ENCODE measurements at places on chromosomes 16 and 17.

- DNase-seq, result no peak
Observed at GRCh38 chr17:50290933-50291332, 16.7 kb downstream of the TMEM92 start.

GRCh38 chr17:81871387-81872230, 472 bp upstream of the ARHGDIA start:
- DNase-seq, result no peak

- no peak for DNase-seq
Observed at GRCh38 chr16:89841275-89841674, 13.0 kb downstream of the SPIRE2 start.

- DNase-seq, result no peak
Observed at GRCh38 chr17:40074871-40075200, 12.1 kb downstream of the THRA start.

GRCh38 chr17:37494401-37494831, 4.7 kb downstream of the DUSP14 start:
- DNase-seq, result no peak

GRCh38 chr17:30379303-30379902, 676 bp downstream of the CPD start:
- no peak for DNase-seq

DNA sequence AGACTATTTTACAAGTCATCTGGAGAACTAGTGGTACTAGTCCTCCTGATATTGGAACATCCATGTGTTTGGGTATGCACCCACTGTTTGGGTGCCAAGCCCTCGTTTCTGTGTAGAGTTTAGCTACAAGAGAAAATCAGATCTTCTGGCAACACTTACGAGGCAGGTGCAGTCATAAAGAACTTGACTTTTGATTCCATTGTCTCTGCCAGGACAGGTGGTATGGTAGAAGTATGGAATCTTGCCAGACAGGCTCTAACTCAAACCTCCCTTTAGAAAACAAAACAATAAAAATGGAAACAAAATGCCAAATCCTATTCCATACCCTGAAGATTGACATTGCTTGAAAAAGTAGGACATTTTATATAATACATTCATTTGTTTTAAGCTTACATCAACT, 16.0 kb downstream of the RNF43 start:
- no peak for DNase-seq

DNA sequence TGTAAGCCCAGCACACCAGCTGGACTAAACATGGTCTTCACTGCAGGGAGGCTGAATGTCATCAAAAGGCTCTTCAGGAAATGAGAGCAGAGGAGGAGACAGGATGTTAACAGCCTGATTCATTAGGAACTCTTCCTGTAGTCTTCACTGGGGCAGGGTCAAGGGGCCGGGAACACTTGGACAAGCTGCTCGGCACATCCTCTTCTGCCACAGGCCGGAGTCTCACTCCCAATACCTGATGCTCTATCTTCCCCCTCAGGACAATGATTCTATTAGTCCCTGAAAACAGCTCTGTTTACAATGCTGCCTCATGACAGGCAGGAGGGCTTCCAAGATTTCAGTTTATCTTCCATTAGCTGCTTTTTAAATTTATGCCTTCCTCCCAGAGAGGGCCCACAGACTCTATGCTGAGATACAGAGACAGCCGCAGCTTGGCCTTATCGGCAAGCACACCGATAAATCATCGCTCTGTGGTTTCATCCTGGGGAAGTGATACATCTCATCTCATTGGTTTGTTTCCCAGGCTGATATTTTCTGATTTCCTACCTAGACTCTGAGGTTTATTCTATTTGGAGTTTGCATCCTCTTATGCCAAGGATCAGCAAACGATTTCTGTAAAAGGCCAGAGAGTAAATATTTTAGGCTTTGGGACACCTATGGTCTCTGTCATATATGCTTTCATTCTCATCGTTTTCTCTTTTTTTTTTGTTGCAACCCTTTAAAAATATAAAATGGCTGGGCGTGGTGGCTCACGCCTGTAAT, 214.0 kb upstream of the ASIC2 start:
- no peak for DNase-seq

GRCh38 chr17:50634224-50634914, at the start of gene ABCC3:
ABCC3 (plus strand) TSS chr17:50634881; CDS start chr17:50634937, 56 bp downstream.
- no peak for DNase-seq

DNA sequence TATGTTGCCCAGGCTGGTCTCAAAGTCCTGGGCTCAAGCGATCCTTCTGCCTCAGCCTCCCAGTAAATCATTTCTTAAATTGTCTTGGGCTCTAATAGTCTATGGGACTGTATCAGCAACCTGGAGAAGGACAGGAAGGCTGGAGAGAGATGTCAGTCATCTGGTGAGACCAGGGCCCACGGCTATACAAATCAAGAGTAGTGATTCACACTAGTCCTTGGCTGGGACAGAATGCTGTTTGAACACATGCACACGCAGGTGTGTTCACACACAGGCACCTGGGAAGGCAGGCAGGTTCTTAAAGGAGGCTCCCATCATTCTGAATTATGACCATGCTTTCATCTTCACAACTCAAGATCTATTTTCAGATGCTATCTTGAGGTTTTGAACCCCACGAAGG, 14.1 kb downstream of the NQO1 start:
- DNase-seq, result no peak

- DNase-seq, result no peak
Observed at GRCh38 chr16:82805866-82806265, 179.1 kb downstream of the CDH13 start.

DNA sequence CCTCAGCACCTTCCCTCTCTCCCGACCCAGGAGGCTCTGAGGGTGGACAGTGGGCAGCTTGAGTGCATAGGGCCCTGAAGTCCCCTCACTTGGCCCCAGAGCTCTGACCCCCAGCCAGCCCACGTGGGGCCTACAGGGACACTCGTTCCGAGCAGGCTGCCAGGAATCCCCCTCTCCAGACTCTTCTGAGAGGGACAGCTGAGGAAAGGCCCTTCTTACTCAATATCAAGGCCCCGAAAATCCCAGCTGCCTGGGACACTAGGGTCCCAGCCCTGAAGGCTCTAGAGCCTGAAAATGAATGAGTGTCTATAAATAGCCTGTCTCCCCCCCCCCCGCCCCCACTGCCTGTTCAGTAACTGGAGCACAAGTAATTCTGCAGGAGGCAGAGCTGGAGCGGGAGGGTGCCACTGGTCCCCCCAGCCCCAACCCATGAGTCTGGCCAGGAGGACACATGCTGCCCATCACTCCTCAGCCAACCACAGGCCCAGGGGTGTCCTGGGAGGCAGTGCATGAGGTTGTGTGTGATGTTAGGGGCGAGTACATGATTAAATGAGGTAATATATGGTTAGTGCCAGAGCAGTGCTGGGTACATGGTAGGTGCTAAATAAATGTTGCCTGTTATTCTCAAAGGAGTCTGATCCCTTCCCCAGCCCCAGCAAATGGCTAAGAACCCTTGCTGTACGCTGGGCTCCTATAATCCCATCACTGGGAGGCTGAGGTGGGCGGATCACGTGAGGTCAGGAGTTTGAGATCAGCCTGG, 11.6 kb downstream of the ADAM11 start:
- no peak for DNase-seq

- peak; percentile 25 for DNase-seq
Observed at GRCh38 chr17:57622683-57623433, 122.2 kb downstream of the CCDC182 start.

GRCh38 chr17:8951206-8951605, 14.3 kb downstream of the PIK3R5 start:
- no peak for DNase-seq

DNA sequence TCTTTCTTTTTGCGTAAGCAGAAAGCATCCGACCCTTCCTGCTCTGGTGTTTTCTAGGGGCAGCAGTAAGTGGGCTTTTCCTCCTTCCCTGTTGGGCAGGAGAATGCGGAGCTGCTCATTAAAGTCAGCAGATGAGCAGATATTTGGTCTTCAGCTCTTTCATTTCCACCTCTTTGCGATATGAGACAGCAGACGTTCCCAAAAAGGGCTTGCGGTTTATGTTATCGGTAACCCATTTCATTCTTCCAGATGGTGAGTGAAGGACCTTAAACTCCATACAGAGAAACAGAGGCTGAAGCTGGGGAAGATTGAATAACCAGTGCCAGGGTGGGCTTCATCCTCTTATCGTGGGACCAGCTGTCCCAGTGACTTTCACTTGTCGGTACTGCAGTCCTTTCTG, 40.7 kb downstream of the KSR1 start:
- DNase-seq, result no peak

DNA sequence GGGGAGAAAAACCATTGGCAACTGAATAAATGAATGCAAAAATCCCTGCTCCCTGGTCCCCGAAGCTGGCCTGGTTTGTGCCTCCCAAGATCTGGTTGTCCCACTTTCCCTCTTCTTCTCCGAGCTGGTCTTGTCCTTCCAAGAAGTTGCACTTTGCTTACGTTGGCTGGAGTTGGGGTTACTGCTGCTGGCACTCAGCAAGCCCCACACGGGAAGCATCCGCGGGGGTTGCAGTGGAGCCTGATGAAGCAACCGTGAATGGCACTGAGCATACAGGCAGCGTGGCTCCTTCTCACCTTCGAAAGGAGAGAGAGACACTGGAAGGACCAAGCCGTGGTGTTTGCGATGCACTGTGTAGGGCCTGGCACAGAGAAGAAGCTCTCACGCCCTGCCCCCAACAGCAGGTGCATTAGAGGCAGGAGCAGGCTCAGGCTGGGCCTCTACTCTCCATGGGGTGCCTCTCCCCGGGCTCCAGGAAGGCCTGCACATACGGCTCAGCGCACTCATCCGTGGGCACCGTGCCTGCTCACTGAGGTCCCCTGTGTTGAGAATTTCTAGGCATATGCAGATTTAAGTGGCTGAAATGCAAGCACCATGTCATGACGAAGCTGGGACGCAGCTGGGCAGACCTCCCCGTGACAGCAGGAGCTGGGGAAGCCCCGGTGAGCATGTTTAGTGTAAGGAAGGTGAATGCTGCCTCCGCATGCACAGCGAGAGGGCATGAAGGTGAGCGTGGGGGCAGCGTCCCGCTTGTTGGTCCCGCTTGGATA, 12.1 kb downstream of the CA5A start:
- no peak for DNase-seq

DNA sequence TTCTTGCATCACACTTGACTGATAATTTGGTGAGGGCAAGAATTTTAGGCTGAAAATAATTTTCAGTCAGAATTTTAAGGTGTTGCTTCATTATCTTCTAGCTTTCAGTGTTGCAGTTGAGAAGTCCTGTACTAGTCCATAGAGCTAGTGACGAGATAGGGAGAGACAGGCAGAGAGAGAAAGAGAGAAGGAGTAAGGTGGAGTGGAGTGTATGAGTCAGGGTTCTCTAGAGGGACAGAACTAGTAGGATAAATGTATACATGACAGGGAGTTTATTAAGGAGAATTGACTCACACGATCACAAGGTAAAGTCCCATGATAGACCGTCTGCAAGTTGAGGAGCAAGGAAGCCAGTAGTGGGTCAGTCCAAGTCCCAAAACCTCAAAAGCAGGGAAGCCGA, 127.2 kb downstream of the UTP18 start:
- DNase-seq, result no peak

DNA sequence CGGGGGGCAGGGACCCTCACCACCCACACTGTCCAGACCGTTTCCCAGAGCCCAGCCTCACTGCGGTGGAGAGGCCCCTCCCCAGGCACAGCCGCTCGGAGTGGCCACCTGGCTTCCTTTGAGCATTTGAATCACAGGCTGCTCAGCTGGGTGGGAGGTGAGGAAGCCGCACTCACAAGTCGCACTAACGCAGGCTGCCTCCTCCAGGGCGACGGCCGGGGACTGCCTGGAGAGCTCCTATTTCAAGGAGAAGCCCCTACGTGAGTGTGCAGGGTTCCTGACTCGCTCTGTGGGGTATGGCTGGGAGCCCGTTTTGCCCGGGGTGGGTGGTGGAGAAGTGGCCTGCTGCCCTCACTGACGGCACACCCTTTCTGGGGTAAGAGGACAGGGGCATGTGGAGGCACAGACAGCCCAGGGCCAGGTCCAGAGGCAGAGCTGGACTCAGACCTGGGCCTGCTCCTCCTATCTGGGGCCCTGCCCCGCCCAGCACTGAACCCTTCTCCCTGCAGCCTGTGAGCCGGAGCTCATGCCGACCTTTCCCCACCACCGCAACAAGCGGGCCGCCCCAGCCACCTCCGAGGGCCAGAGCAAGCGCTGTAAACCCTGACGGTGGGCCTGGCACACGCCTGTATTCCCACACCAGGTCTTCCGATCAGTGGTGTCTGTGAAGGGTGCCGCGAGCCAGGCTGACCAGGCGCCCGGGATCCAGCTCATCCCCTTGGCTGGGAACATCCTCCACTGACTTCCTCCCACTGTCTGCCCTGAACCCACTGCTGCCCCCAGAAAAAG, 6.2 kb downstream of the SPATA2L start:
- DNase-seq, result no peak

GRCh38 chr17:52297230-52298010, 138.9 kb upstream of the CA10 start:
- DNase-seq, result no peak

DNA sequence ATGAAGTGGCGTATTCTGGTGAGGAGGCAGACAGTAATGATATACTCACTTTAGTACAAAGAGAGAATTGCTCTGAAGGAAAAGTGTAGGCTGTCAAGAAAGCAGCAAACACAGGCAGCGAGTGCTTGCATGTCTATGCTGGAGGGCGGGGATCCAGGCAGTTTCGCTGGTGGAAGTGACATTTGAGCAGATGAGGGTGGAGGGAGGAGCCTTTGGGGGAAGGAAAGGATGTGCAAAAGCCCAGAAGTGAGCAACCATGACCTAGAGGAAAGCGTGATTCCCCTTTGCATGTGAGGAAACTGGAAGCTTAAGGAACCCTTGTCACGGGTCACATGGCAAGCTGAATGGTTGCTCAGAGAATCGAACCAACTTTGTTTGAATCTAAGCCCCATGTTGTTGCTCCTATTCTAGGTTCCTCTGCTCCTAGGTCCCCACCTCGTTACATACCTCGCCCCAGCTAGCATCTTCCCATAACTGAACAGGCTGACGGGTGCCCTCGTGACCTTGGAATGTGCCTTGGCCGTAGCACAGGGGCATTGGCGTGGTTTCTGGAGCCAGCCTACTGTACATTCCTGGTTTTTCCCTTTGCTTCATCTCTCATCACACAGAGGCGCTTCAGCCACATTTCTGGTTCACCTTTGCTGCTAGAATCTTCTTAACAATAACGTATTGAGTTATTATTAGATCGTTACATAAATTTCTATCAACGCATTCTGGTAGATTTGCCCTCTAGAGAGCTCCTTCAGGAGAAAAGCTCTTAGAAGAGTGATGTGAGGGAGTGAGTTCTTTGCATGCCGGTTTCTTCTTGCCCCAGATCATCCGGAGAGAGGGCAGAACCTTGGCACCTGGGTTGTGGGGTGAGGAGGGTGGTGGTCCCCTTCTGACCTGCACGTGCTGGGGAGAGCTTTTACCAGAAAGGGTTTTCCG, 191.8 kb downstream of the SNX29 start:
- no peak for DNase-seq

- DNase-seq, result no peak
Observed at GRCh38 chr16:87556941-87557459, 45.3 kb upstream of the JPH3 start.

GRCh38 chr16:56300891-56301850, 109.9 kb downstream of the GNAO1 start:
- DNase-seq, result no peak

- no peak for DNase-seq
Observed at GRCh38 chr16:17647879-17648872, 177.4 kb upstream of the XYLT1 start.

GRCh38 chr16:69474408-69474807, 50.0 kb downstream of the CYB5B start:
- DNase-seq, result no peak

- no peak for DNase-seq
Observed at GRCh38 chr17:53142890-53143289, 679.8 kb upstream of the KIF2B start.

All from skeletal muscle cell (primary cell).